ENCODE measurements at places on chromosomes 6 and 20.

DNA sequence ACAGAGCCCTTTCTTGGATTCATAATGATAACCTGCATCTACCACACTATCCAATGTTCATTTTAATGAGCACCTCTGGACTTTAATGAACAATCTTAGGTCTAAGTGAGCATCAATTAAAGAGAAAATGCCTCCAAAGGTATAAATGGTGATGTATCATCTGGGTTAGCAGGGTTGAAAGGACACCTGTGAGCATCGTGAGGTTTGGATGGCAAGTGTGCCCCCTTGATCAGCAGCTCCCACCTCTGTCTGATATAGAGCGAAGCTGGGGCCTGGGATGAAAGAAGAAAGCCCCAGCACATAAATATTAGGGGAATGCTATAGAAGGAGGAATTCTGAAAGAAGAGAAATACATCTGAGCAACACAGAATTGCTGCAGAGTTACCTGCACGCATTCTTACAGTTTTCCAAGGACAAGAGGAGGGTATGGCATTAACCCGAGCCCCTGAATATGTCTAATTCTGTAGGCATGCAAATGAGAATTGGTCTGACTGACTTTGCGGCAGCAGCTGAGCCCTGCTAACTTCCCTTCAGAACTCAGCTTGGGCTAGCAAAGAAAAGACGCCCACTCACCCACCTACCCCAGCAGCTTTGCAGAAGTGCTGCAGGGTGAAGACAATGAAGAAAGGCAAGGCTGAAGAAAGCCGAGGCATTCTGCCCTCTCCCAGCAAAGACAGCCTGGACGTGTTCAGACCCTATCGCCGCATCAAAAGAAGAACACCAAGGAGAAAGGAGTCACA is 136.2 kb downstream of the GMPR start:
- no peak for DNase-seq

DNA sequence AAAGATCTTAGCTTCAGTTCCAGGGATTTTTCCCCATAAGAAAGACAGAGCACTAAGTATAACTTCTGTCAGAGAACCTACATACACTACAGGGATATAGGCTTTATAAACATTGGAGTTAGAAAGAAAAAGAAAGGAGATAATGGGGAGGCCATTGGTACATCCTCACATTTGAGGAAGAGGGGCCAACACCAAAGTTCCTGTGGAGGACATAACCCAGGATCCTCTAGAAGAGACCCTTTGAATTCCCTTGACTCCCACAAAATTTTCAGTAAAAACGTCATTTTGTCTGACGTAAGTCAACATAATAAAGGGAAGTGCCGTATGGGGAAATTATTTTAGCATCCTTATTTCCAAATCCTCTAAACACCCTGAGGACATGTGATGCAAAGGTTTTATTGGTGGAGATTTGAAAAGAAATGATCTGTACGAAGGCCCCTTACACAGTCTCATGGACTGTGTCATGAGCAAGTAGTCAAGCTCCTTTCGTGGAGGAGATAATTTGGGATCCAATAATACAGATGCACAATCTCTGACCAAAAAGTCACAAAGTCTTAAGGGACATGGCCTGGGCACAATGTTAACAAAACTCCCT is 33.2 kb downstream of the HLA-DRA start:
- DNase-seq: no peak

DNA sequence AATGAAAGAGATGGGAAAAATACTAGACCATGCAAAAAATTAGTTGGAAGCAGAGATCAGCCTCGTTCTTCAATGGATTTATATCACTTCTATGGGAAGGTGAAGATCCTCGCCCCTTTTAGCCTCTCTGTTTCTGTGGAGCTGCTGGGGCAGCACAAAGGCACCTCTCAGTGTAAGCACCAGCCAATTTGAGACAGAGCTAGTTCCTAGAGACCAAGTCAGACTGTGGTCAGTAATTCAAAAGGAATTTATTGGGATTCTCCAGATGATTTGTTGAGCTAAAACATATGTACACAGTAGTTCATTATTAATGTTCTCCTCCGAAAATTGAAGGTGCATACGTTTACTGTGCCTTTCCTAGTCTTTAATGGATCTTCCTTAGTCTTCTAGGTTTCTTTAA is 42.4 kb downstream of the SCGN start:
- DNase-seq: no peak

DNA sequence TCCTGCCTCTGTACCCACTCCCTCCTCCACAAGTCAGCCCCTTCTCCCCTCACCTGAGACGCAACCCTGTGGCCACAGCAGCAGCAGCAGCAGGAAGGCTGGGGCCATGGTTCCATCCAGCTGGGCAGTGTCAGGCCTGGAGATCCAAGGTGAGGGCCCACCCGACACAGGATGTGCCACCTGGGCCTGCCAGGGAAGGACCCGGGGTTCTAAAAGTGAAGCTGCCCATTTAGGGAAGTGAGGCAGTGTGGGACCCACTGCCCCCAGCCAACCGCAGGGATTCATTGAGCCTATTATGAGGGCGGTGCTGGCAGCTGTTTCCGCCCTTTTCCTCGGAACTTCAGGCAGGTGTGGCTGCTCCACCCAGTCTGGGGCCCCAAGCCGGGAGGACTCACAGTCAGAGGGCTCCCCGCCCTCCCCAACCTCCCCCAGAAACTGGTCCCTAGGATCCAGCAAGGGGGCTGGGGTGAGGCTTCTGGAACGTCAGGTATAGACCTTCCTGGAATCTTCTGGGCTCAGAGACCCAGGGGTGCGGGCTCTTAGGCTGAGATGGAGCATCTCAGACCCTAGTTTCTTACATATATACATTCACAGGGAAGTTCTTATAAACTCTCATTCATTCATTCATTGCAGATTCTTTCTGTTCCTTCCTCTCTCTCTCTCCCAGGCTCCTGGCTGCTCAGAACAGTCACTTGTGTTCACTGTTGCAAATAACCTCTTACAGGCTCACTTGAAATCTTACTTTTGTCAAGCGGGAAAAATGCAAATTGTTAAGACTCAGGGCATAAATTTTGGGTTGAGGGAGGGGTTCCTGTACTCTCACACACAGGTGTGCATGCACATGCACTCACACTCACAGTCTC is at the start of gene TREML2:
TREML2 (minus strand) TSS at position 249 of the 863 bp plus-strand sequence; CDS start at position 108, 141 bp downstream.
- no peak for DNase-seq

- DNase-seq: no peak
These were observed 1.9 kb downstream of the EIF2S2 start for GRCh38 chr20:34110025-34110744.

DNA sequence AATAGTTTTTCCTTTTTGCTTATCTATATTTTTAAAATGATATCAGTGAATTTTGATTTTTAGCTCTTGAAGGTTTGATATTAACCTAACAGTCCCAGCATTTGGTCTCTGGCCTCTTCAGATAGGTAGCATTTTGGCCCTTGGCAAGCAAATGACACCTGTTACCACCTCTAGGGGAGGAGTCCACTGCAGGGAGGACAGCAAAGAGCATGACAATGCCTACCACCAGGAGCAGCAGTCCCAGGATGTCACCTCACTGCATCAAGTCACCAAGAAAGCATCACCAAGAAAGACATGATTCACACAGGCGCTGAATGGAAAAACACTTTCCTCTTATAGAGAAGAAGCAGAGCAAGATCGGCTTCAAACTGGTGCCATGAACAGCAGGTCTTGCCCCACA is 224.3 kb downstream of the UBE3D start:
- no peak for DNase-seq

GRCh38 chr6:119337252-119337651 is 12.3 kb downstream of the MAN1A1 start:
- no peak for DNase-seq

- peak; percentile 74 for DNase-seq
These were observed 83.5 kb upstream of the SPTLC3 start for GRCh38 chr20:12925210-12925755.

DNA sequence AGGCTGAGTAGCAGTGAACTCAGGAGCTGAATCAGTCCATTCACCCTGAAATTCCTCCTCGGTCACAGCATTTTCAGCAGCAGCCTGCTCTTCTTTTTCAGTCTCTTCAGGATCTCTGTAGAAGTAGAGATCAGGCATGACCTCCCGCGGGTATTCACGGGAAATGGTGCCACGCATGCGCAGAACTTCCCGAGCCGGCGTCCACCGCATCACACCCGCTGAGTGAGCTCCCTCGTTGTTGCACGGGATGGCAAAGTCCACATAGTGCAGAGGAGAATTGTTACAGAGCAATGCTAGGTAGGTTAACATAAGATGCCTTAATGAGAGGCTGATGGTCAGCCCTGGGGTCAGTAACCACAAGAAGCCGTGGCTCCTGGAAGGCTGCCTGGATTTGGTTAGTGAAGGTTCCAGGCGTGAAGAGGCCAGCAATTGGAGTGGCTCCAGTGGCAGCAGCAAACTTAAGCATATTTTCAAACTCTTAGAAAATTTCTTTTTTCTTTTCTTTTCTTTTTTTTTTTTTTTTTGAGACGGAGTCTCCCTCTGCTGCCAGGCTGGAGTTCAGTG is 113.5 kb upstream of the HDAC2 start:
- DNase-seq: no peak

DNA sequence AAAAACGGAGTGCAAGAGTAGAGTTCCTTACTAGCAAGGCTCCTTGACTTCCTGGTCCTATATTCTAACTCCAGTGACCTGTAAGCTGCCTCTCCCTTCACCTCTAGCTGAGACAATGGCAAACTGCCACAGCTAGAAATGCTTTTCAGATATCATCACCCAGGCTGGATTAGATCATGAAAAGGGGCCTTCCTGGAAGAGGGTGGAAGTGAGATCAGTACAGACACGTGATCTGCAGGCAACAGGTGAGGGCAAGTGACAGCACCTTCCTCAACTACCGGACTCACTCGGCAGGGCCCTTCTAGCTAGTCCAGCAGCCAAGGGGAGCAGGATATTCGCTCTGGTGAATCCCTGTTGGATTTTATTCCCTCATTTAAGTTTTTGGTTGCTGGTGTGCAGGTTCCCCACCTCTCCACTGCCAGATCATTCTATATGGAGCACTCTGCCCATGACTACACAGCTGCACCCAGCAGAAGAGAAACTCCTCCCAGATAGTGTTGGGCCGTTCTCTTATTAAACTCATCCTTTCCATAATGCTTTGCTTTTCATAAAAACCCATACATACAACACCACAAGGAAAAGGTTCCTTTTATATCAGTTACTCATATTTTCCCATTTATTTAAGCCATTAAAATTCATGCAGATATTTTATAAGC is 26.4 kb upstream of the FAM83C start:
- DNase-seq: no peak

GRCh38 chr6:142934106-142934505 is 10.9 kb downstream of the HIVEP2 start:
- DNase-seq: no peak

DNA sequence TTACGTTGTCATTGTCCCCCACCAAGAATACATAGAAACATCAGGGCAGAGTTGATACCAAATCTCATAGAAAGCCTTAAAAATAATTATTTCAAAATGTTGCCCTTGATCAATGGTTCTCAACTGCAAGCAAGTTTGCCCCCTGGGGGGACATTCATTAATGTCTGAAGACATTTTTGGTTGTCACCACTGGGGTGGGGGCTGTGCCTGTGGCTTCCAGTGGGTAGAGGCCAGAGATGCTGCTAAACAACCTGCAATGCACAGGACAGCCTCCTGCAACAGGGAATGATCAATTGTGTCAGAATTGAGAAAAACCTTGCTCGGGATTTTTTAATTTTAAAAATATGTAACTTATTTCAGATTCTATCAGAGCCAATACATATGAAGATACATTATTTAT is 130.6 kb upstream of the DOK5 start:
- no peak for DNase-seq

GRCh38 chr6:161259302-161259701 is 14.6 kb downstream of the AGPAT4 start:
- DNase-seq: no peak

GRCh38 chr6:63636518-63637021 is 968 bp downstream of the PHF3 start:
- peak; percentile 65 for DNase-seq

DNA sequence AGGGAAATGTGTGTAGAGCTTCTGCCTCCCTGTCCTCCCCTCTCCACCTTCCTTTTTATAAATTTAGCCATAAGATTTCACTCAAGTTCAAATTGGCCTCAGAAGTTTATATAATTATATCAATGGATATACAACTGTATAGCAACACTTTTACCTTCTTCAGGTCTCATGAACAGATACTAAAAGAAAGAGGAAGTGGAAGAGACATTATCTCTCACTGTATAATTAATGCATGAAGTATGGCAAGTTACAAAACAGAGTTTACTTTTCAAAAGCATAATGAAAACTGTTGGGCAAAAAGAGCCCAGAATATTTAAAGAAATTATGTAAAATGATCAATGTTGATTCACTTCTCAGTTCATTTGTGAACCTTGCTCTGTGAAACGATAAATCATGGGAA is 99.7 kb downstream of the PDE7B start:
- DNase-seq: no peak

DNA sequence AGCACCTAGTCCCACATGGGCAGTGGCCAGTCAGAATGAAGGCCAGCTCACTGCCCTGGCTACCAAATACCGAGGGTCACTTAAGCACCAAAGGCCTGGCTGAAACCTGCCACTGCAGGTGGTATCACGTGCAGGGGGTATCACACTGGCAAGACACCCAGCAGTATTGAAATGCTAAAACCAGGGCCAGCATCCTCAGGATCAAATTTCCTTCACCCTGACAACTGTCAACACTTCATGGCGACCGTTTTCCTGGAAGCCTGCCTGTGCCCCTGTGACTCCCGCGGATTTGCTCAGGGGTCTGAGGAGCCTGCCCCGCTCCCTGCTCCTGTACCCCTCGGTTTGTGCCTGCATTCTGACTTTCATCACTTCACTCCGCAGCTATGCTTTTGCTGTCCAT is 151.1 kb downstream of the TTLL2 start:
- no peak for DNase-seq
